ENCODE measurements at places on chromosomes 3 and 15.

- DNase-seq = no peak
Observed at GRCh38 chr3:197015790-197016736, 13.6 kb downstream of the MELTF start.

- DNase-seq = no peak
Observed at GRCh38 chr3:172653004-172653572, 57.8 kb downstream of the NCEH1 start.

DNA sequence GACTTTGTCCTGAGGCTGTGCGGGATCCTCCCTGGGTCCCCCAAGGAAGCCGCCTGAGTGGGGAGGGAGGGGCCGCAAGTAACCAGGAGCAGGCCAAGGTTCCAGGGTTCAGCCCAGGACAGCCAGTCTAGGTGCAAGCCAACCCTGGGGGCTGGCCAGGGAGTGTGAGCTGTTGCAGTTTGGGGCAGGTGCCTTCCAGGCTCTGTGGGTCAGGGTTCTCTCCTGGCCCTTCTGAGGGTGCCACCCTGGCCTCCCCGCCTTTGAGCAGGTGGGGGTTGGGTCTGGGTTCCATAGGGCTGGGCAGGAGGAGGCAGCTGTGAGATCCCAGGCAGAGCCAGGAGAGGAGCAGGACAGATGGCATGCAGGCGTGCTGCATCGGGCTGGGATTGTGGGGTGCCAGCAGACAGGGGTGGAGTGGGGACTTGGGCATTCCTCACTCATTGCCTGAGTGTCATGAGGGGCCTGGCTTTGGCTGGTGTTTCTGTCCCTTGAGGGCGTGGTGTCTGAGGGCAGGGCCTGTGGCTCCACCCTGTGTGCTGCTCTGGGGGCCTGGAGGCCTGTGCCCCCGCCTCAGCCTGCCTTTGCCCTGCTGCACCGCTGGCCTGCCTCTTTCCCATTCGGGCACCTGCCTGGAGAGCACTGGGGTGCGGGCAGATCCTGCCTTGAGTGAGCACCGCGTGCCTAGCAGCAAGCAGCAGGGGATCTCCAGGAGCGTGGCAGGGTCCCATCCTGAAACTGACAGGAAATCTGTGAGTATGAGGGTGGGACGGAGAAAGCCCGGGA, 18.4 kb downstream of the KLF13 start:
- no peak for DNase-seq

- no peak for DNase-seq
Observed at GRCh38 chr15:49693498-49693897, 72.7 kb downstream of the DTWD1 start.

DNA sequence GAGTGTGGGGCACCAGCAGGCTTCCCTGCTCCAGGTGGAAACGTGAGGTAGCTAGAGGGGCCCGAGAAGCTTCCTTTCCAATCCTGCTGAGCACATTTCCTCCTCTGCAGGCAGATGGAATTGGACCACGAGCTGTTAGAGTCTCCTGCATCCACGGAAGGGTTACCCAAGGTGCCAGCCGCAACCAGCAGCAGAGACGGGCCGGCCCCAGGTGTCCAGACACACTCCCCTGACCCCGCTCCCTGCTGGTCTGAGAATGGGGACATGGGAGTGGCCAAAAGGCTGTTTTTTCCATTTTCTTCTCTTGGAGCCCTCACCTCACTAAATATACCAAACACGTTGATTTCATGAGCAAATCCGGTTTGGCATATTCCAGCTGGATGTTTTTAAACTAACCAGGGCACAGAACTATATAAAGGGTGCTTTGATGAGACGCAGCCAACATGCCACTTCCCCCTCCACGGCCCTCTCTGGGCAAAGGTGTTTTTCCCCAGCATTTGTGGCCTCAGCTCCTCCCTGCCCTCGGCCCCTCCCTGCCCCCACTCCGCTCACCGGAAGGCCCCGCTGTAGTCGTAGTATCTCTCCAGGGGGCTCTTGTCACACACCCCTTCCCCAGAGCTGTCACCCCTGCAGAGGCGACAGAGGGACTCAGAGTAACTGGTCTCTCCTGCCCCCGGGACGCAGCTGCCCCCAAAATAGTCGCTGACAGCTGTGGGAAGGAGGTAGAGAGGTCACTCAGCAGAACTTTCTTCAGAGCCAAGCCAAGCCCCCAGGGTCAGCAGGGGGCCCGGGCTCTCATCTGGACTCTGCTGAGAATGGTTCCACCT, 7.0 kb downstream of the MELTF start:
- no peak for DNase-seq

- DNase-seq = no peak
Observed at GRCh38 chr15:81288040-81288439, 35.9 kb downstream of the STARD5 start.

GRCh38 chr3:115082260-115082659, 64.8 kb downstream of the ZBTB20 start:
- no peak for DNase-seq

GRCh38 chr3:65604863-65605526, 433.7 kb downstream of the MAGI1 start:
- no peak for DNase-seq

- DNase-seq = no peak
Observed at GRCh38 chr3:25430287-25430934, 2.3 kb downstream of the RARB start.

- DNase-seq = no peak
Observed at GRCh38 chr15:96331144-96331944, 844 bp downstream of the NR2F2 start.
